Fibroblast of mammary gland (primary cell): ENCODE measurements at places on chromosomes 3 and 15.

- DNase-seq, result peak; percentile 34
Measured at GRCh38 chr3:37742574-37743212, 119.0 kb upstream of the CTDSPL start.

DNA sequence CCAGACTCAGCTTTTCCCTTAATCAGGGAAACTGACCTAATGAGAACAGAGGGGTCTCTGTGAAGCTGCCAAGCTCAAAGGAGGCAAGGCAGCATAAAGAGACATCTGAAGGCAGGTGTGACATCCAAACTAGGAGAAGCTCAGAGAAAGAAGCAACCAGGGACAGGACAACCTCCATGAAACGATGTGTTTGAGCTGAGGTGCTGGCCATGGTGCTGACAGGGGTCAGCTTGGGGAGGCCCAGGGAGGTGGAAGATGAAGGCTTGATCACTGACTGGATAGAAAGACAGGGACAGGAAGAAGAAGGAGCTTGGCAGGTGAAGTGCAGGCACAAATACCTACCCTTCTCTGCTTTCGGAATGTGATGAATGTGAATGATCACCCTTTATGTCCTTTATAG lies 179.5 kb upstream of the NSMCE3 start:
- DNase-seq, result no peak

GRCh38 chr3:170999737-171000242 lies 26.7 kb downstream of the SLC2A2 start:
- peak; percentile 94 for DNase-seq

DNA sequence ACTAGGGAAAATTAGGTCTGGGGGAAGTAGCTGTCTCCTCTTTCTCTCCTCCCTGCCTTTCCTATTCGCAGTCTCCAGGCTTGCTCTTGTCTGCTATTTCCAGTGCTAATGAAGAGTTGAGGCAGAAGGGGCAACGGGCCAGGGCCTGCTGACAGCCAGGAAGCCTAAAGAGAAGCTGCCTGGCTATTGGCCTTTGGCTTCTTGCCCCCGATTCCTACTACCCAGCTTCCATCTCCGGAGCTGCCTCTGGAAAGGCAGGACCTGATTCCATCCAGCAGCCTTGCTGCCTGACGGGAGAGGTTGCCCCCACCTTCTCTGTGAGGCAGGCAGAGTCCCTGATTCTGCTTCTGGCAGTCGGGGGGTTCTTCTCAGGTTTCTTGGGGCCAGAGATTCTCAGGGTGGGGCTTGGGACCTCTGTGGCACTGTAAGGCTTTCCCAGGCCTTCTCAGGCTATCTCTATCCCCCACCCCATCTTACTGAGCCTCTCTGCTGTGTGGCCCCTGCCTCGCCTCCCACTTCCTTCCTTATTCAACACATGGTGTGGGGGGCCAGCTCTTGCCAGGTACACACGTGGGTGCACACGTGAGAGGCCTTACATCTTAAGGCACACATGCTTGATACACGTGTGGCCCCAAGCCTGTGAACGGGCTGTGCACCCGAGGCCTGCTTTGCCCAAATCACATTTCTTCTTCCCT lies 18.2 kb upstream of the JMJD7 start:
- no peak for DNase-seq

DNA sequence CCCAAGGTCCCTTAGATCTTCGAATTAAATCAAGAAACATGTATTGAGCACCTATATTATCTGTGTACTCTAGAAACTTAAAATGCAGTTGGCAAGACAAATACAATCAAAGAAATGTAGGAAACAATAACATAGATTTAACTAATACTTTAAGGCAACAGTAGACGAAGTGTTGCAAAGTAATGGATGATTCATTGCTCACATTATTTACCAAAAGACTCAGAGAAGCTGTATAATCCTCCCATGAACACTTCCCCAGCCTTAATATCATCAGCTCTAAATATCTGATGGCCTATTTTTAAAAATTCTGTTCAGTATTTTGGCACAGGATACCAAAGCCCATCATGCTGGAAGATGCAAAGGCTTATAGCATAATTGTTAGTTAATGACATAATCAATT lies 272.1 kb upstream of the TTC14 start:
- no peak for DNase-seq

DNA sequence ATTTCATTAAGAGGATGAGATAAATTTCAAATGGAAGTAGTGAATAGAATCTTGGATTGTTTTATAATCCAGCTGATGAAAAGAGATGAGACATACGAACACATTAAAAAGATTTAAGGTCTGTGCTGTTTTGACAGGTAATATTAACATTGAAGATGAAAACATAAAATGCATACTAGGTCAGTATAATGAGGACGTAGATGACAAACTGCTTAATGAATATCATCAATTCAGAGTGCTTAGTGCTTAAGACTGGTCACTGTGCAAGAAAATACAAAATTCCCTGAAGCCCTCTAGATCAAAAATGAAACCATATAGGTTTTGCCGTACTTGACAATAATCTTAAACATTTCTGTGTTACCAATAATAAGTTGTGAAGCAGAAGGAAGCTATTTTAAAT lies 173.4 kb upstream of the THRB start:
- no peak for DNase-seq

DNA sequence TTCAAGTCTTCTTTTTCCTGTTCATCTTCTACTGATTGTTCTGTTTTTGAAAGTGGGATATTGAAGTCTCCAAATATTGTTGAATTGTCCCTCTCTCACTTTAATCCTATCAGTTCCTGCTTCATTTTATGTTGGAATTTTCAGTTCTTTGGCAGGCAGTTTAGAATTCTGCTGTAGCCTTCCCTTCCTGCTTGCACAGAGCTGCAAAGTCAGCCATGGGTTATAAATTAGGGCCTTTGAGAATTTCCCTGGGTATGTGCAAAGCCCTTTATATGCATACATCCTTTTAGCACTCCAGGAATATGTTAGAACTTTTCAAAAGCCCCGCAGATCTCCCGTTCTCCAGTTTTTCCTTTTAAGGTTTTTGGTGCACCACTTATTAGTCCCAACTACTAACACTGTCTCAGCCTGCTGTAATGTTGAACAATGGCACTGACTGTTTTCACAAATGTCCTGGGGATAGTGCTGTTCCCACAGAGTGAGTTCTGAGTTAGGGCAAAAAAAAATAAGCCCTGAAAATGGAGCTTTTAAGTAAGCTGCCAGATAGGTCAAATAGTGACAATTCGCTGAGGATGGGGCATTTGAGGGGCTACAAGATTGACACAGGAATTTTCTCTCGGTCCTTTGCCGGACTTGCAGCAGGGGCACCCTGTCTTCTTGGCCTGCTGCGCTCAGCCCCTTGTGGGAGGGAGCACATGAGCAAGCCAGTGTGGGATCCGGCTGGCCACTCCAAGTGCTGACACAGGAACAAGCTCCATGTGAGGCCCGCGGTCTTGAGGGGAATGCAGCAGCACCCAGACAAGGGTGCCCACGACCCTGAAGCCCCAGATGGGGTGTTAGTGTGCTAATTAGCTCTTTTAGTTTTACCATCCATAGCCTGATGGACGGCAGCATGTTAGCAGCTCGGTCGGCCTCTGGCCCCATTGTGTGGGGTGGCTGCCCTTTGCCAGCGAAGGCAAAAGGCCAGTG lies 96.0 kb downstream of the VPS8 start:
- no peak for DNase-seq

GRCh38 chr3:186483611-186484340 lies 60.4 kb downstream of the CRYGS start:
- DNase-seq, result no peak

DNA sequence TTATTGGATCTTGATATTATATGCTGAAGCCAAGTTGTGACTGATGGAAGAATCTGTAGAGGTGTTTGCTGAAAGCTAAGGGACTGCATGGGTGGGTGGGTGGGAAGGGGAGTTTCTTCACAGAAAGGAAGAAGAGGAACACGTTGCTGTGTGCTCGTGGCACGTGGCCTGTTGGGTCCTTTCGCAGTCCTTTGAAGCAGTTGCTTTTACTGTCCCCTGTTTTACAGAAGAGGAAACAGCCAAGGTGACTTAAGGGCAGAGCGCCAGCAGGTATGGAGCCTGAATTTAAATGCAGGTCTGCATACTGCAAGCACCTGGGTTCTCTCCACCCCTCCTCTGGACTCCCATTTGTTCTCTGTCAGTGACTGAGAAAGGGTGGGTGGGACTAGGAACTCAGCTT lies 59.4 kb upstream of the PRR23C start:
- DNase-seq, result no peak

- peak; percentile 67 for DNase-seq
Measured at GRCh38 chr3:39189959-39190269, 2.5 kb downstream of the XIRP1 start.

DNA sequence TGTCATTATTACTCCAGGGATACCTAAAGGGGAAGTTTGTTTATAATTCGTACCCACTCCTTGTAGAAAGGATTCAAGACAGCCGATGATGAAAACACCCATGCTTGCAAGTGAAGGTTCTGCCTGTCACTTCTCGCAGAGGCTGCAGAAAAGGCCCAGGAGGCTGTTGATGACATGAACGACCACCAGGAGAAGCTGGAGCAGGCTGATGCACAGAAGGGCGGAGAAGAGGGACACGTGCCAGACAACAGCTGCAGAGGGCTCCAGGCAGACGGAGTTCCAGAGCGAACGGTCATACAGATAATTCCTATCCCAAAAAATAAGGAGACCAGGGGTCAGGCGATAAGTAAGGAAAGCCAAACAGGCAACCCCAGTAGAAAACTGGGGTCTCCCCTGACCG lies 5.7 kb upstream of the DYNLT2B start:
- DNase-seq, result peak; percentile 44

DNA sequence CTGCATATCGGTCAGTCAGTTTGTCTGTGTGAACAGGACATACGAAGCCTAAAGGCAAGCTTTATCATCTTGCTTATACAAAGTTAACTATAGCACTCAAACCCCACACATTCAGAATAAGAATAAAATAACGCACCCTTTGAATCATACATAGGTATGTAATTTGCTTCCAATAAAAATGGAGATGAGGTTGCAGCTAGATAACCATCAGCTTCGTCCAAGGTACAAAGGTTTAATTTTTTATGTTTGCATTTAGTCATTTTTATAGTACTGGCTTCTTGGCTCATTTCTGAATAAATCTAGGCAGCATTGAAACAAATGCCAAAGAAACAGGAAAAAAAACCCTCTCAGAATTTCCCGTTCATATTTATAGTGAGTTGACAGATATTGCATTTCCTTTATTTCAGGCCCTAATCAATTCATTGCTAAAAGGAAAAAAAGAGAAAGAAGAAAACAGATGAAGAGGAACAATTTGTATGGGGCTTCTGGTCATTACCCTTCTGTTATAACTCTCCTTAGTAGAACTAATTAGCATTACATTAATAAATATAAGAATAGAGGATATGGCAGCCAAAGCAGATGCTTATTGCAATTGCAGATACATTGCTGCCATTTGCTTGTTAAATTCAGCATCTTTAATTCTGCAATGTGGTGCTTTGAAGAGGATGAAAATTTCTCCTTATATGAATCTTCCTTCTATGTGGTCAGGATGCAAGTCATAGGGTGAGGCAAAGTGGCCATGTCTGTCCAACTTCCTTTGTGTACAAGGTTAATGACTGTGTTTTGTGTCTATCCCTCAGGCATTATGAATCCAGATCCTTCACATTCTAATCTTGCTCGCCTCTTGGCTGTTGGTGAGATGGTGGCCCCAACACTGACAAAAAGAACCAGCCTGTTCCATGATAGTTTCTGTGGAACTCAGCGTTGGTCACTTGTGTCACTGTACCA lies 550.0 kb downstream of the AGBL1 start:
- no peak for DNase-seq

- no peak for DNase-seq
Measured at GRCh38 chr15:50184863-50185504, 3.0 kb downstream of the SLC27A2 start.

GRCh38 chr3:171783086-171783485 lies 27.2 kb downstream of the PLD1 start:
- peak; percentile 66 for DNase-seq

DNA sequence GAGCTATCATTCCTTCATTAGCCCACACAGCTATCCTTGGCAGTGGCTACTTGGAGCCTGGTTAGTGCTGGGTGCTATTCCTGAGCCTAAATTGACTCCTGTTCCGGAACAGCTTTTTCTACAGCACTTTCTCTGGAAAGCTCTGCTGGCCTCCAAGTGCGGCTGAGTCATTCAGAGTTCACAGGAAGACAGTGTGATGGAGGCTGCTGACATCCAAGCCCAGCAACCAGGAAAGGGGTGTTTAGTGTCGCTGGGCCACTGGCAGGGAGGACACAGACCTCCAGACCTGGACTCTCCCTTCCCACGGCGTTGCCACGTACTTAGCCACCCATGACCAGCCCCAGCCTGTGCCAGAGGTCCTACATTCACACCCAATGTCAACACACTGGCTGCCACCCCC lies 28.7 kb downstream of the CACNA2D2 start:
- peak; percentile 41 for DNase-seq

- peak; percentile 78 for DNase-seq
Measured at GRCh38 chr3:71991046-71991445, 206.1 kb upstream of the PROK2 start.

DNA sequence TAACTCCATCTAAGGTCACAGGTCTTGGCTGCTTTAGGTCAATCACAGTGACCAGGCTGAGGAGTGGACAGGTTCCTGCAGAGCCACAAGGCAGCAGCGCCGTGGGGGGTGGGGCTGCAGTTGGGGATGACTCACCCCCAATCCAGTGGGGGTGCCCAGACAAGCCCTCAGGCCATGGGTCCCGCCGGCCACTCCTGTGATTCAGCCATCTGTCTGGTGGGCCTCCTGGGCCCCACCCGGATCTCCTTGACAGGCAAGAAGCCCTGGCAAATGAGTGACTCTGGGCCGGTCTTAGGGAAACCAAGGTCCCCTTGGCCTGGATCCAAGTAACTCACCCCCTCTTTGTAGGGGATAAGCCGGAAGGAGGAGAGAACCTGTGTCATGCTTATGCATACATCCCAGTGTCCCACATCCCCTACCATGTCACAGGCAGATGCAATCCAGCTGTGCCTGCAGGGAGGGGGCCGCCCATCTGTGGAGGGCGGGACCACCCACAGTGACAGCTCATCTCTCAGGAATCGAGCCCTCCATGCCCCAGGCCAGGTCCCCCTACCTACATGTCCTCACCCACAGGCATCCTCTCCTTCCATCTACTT lies 495 bp upstream of the COL7A1 start:
- DNase-seq, result peak; percentile 90

GRCh38 chr3:9409981-9410854 lies 12.8 kb downstream of the SETD5 start:
- no peak for DNase-seq

GRCh38 chr15:91142106-91142744 lies 42.2 kb downstream of the SV2B start:
- peak; percentile 1 for DNase-seq

GRCh38 chr15:45138814-45139765 lies 9.3 kb downstream of the DUOX1 start:
- no peak for DNase-seq

- no peak for DNase-seq
Measured at GRCh38 chr3:126914226-126914625, 68.7 kb upstream of the PLXNA1 start.

DNA sequence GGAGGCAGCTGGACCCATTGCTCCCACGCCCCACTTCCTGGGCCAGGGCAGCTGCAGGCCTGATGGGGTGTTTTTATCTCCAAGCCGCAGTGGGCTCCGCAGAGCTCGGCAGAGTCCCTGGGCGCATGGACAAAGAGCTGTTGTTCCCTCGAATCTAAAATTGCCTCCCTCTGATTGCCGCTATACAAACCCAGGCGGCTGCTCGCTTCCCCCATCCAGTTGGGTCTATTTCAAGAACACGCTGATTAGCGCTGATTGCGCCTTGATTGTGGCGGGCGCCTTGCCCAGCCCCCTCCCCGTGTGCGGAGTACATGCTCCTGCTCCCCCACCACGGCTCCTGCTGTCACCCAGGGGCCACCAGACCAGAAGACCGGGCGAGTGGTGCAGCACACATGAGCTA lies 43.4 kb upstream of the SLC6A1 start:
- no peak for DNase-seq

GRCh38 chr3:52930748-52931147 lies 33.4 kb upstream of the STIMATE start:
- no peak for DNase-seq

- DNase-seq, result no peak
Measured at GRCh38 chr3:47573190-47574172, 5.2 kb downstream of the CSPG5 start.
